ENCODE measurements at places on chromosomes 16 and 17.

DNA sequence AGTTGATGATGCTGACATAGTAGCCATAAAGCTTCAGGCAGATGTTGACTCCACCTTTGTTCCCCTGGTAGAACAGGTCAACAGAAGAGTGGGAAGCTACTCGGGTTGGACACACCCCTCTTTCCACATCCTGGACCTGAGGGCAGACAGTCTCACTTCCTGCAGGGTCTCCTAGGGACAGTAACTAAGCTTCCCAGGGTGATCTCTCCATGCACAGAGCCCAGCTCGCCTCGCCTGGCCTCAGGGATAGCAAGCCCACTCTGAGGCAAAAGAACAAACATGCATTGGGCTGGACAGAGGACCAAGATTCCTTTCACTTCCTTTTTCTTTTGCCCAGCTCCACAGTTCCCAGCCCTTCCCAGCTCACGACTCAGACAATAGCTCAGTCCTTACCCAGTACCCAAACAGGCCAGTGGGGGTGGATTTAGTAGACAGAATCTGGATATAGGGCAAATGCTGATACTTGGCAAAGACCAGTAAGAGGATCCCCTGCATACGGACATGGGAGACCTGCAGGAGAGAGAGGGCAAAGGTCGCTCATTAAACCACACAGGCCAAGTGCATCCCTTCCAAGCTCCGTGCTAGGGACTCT, 7.0 kb downstream of the INPP5K start:
- no peak for DNase-seq

GRCh38 chr17:4262703-4263102, 1.1 kb downstream of the ANKFY1 start:
- DNase-seq = no peak

DNA sequence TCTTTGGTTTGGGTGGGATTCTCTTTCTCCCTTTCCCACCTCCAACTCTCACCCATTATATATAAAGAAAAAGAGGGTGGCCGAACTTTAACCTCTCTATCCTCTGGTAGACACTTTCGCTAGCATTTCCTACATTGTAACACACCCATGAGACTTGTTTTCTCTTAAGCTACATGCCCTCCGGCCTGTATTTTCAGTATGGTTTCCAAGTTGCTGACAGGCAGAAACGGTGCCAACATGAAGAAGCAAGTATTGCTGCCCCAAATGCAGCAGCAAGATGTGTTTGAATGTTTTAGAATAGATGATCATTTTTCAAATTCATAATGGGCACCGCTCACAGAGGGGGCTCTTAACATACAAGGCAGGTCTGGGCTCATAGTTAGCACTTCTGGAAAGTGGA, 18.7 kb upstream of the CYB5B start:
- DNase-seq = no peak

DNA sequence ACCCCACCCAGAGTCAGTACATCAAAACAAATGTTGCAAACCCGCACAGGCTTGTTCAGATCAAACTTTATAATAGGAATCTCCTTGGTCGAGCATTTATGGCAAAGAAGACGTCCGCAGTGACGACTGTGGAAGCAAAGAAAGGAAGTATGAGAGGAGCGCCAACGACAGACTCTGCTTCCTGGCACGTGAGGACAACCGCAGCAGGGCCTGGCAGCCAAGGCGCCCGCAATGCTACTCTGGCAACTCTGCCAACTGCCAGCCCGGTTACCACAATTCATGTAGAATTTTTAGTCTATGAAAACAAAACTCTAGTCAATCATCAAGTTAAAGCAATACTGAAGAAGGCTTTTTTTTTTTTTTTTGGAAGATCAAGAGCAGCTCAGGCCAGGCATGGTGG, 24.8 kb downstream of the CYB5D2 start:
- no peak for DNase-seq

GRCh38 chr17:40538019-40538935, 27.0 kb downstream of the CCR7 start:
- peak; percentile 32 for DNase-seq

GRCh38 chr17:73028299-73028755, 64.2 kb downstream of the SLC39A11 start:
- DNase-seq = no peak

GRCh38 chr17:19383681-19384470, 3.1 kb downstream of the MFAP4 start:
- no peak for DNase-seq

DNA sequence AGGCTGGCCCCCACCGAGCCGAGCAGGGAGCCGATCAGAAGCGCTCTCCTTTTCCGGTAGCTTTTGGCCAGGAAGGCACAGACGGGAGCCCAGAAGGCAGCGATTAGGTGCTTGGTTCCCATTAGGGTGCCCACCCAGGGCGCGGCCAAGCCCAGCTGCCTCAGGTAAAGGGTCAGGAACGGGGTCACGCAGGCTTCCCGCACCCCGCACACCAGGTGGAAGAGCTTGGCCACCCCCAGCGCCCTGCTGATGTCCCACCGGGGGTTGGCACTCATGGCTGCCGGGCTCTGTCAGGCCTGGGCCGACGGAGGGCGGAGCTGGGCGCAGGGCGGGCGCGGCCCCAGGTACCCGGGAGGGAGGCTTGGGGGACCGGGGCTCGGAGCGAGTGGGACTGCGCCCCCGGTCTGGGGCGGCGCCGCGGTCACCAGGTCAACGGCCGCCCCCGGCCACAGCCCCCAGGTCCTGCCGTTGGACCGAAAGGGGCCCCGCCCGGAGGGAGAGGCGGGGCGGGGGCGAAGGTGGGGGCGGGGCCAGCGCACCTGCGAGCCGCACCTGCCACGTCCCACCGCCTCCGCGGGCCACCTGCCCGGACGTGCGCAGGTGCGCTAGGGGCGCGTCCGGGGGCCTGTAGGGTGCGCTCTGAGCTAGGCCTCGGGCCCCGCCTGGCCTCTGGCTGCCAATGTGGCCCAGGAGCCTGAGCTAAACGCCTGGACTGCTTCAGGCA, at the start of gene MFSD6L:
TSS of gene MFSD6L (minus strand) at position 520 of the 724 bp plus-strand sequence. CDS start at position 275, 245 bp downstream.
- DNase-seq = no peak

DNA sequence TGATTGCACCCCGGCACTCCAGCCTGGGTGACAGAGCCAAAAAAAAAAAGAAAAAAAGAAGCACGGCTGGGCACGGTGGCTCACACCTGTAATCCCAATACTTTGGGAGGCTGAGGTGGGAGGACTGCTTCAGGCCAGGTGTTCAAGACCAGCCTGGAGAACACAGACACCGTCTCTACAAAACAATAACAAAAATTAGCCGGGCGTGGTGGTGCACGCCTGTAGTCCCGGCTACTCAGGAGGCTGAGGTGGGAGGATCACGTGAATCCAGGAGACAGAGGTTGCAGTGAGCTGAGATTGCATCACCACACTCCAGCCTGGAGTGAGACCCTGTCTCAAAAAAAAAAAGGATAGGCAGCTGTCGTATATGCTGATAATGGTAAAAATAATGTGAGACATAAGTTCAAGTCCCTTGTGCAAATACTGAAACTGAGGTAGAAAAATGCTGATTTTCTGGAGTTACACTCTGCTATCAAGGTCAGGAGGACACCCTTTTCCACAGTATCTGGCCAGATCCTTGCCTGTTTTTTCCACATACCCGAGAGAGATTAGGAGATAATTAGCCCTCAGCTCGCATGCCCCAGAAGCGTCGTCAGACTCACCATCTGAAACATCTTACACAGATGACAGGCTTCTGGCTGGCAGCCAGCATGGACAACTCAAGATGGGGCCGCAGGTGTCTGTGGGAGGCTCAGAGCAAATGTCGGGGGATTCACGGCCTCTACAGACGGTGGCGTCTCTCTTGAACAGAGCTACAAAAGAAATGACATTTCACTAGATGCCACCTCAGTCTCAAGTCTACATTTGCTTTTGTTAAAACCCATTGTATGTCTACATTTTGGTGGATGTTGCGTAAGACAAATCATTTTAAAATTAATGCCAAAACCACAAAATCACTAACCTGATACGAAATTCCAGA, 36.8 kb downstream of the WDR45B start:
- DNase-seq = no peak

DNA sequence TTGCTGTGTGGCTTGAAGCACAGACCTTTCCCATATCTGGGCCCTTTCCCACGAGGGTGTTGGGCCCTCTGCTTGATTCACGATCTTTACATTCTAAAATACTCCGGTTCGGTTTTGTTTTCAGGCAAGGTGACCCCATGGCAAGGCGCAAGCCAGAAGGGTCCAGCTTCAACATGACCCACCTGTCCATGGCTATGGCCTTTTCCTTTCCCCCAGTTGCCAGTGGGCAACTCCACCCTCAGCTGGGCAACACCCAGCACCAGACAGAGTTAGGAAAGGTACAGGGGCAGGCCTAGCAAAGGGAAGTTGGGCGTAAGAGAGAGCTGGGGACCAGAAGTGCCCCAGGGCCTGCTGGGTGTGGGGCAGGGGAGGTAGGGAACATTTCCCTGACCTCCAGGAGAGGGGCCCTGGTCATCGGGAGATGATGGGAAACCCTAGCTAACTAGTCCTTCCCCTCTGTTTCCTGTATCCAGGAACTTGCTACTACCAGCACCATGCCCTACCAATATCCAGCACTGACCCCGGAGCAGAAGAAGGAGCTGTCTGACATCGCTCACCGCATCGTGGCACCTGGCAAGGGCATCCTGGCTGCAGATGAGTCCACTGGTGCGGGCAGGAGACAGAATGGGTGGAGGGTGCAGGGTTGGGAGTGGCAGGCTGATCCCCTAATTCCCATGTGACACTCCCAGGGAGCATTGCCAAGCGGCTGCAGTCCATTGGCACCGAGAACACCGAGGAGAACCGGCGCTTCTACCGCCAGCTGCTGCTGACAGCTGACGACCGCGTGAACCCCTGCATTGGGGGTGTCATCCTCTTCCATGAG, 1.4 kb downstream of the ALDOA start:
- DNase-seq = no peak

DNA sequence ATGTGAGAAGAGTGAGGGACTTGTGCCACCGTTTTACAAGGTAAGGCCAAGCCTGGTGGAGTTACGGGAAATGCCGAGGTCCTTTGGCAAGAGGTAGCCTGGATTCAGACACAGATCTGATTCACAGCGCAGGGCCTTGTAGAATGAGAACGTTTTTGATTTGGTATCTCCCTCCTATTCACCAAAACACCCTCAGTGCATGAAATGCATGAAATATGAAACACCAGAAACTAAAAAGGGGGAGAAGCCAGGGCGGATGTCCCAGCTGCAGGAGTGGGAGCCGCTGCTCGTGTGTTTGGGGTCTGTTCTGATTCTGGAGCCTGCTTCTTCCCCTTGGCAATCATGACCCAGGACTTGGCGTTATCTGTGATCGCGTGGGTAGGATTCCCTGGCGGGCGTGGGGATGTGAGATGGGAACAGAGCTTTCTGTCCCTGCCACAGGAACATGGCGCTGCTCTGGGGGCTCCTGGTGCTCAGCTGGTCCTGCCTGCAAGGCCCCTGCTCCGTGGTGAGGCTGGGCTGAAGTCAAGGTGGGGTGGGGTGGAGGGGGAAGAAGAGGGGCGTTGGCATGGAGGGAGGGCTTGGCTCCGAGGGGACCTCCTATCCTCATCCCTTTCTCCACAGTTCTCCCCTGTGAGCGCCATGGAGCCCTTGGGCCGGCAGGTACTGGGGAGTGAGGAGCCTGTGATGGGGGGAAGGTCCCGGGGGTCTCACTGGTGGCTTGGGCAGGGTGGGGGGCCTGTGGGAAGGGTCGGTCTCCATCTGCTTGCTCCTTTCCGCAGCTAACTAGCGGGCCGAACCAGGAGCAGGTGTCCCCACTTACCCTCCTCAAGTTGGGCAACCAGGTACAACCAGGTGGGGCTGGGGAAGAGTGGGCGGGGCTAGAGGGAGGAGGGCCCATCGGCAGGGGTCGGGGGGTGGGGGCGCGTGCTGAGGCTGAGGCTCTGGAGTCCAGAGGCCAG, 2.2 kb downstream of the SERPINF2 start:
- DNase-seq = no peak

DNA sequence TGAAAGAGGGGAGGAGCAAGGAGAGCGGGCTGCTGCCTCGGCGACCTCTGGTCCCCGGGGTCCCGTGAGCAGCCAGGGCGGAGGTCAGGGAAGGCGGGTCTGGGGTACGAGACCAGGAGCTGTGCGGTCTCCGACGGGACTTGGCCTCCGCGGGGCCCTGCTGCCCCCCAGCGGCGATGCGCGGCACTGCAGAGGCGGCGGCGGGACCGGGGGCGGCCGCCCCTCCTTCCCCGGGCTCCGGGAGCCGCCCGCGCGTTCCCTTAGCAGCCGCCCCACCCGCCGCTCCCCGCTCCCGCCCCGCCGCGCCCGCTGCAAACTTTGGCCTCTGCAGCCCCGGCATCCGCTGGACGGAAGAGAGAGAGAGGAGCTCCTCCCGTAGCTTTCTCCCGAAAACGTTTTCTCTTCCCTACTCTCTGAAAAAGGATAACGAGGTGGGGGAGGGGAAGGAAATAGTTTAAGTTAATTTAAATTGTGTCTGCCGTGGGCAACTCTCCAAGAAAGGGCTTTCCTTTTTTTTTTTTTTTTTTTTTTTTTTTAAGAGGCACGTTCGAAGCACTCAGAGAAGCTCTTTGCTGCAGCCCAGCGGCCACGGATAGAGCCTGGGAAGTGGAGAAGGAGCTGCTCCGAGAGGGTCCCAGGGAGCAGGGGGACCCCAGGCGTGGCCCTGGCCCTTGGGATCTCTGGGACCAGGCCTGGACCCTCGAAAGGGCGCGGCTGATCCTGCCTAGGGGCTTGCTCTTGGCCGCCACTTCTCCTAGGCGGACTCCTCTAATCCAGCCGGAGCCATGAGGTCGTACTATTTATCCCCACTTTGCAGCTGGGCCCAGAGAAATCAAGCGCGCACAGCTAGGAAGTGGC, 43.2 kb downstream of the C16orf82 start:
- peak; percentile 28 for DNase-seq

All from anterior cingulate cortex (tissue), 58 donors.